ENCODE measurements at places on chromosomes 12 and 14.

DNA sequence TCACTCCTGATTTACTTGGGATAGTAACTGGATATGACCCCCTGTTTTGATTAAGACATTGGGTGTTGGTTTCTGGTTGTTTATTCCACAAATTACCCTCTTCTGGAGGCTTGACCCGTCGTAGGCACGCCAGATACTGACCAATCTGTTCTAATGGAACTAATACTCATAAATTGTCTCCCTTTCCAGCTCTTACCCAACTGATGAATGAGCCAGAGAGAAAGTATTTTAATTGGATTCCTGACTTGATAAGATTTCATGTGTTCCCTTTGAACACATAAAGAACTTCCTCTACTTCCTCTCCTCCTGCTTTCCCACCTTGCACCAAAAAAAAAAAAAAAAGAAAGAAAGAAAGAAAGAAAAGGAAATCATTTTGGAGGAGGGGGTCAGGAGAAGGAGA is 340.9 kb downstream of the PCNX1 start:
- DNase-seq: no peak

DNA sequence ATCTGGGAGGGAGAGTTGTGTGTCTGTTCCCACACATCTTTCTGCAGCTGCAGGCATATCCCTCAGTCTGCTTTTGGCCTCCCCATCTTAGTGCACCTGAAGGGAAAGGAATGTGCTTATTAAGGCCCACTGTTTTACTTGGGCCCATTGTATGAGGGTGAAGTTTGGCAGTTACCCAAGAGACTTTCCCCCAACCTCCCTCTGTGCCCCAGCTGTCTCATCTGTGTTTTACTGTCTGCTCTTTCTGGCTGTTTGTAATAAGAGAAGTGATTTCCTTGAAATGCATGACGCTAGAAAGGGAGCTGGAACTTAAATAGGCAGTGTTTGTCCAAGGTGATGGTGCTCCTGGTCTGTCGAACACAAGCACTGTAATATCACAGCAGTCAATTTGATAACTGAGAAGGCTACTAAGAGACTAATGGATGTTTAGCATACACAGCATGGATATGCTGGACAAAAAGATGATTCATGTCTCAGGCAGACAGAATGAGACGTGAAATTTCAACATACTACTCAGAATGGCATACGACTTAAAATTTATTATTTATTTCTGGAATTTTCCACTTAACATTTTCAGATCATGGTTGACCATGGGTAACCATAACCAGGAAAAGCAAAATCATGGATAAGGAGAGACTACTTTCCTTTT is 43.6 kb downstream of the FSCB start:
- no peak for DNase-seq

GRCh38 chr14:65933400-65934069 is 521.0 kb downstream of the FUT8 start:
- DNase-seq: no peak

DNA sequence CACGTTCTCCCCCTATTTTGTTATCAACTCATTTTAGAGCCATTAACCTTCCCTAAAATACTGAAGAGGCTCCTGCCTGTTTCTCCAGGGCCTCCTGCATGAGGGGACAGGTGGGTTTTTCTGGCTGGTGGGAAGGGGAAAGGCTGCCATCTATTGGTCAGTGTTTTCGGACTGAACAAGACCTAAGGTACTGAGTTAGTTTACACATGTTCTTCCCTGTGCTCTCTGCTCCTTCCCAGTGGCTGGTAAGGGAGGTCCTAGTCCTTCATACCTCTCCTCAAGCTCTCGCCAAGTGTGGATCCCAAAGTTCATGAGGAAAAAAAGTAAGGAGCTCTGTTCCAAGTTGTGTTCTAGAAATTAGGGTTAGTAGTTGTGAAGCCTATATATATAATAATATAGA is 357.5 kb downstream of the FSCB start:
- DNase-seq: peak; percentile 3

DNA sequence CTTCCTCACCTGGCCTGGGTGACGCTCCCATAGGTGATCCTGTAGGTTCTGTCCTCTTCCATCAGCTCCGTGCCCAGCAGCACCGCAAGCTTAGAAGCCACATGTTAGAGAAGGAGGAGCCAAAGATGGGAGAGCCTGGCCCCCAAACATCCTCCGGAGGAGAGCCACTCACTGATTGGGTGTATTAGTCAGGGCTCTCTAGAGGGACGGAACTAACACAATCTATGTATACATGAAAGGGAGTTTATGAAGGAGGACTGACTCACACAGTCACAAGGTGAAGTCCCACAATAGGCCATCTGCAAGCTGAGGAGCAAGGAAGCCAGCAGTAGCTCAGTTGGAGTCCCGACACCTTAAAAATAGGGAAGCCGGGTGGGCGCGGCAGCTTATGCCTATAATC is 1273.1 kb upstream of the TMEM132C start:
- no peak for DNase-seq

DNA sequence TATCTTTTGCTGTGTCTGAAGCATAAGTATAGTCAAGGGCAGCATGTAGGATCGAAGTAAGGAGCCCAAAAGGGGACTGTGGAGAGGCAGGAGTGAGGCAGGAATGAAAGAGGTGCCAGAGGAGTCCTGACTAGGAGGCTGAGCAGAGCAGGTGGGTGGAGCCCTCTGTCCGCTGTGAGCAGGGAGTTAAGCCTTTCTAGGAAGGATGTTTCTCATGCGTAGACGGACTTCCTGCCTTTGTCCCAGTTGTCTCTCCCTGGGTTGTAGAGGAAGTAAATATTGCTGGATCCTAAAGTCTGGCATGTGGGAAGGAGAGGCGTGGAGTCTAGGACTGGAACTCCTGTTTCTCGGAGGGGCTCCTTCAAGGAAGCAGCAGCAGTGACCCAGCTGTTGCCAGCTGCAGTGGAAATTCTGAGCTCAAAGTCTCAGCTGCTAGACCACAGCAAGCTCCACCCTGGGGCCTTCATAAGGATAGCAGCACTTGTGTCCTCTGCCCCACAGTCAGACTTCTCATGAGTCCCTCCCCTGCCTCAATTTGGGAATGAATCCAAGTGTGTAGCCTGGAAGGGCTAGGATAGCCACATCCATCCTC is 44.0 kb downstream of the RBMS2 start:
- peak; percentile 3 for DNase-seq

DNA sequence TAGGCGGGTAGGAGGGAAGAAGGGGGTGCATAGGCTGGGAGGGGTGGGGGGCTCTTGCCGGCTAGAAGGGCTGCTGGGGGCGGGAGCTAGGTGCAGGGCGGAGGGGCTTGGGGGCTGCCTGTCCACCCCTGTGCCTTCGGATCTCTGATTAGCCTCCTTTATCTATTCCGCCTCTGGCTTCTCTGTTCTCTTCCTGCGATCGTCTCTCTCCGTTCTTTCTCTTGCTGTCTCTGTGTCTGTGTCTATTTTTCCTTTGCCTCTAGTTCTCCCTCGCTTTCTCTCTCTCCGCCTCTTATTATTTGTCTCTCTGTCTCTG is 166.7 kb upstream of the LHX5 start:
- DNase-seq: no peak

DNA sequence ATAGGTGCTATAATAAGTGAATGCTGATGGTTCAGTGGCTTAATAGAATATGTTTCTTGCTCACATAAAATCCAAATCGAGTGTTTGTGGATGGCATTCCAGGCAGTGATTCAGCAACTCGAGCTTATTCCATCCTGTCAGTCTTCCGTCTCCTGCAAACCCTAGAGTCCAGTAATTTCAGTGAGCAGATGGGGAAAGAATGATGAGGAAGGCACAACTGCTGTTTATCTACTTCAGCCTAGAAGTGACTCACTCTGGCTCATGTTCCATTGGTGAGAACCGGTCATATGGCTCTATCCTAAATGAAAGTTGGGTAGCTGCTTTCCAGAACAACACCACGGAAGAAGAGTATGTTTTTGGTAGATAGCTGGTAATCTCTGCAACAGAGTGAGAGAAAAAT is 421.8 kb upstream of the PDE3A start:
- no peak for DNase-seq

DNA sequence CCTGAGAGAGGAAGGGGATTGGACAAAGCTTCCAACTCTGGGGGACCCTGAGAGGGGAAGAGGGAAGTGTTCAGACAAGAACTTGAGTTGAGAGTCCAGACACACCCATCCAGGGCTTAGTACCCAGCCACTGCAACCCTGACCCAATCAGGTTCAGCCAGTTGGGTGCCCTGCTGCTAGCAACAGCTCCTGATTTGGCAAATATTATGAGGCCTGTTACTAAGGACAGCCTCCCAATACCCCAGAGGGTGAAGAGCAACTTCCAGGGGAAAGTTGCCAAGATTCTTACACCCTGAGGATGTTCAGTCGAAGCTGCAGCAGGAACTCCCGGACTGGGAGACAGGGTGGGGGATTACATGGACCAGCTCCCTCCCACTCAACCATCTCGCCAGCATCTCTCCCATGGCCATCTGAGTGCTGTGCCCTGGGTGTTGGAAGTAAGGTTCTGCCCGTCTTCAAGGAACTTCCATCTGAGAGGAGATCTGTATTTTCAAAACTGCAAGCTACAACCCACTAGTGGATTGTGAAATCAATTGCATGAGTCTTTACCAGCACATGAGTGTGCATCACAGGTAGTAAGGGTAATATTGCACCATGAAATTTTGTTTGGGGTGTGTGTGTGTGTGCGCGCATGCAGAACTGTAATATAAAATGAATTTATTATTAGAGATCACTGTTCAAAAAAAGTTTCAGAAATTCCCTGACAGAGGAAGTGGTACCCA is 11.5 kb upstream of the KRT78 start:
- no peak for DNase-seq

DNA sequence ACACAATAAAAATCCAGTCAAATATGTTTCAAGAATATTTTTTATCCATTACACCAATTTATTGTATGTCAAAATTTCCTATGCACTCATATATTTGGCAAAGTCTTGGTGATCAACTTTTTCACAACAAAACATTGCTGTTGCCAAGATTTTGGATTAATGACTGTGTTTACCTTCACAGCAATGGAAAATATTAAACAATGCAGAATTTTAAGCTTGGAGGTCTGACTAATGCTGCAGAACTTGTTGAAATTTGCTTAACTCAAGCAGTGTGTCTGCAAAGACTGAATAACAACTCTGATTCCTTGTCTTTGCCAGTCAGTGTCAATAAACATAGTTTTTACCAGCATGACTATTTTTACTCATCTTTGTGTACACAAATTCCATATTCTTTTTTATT is 336.4 kb downstream of the CCER1 start:
- no peak for DNase-seq

DNA sequence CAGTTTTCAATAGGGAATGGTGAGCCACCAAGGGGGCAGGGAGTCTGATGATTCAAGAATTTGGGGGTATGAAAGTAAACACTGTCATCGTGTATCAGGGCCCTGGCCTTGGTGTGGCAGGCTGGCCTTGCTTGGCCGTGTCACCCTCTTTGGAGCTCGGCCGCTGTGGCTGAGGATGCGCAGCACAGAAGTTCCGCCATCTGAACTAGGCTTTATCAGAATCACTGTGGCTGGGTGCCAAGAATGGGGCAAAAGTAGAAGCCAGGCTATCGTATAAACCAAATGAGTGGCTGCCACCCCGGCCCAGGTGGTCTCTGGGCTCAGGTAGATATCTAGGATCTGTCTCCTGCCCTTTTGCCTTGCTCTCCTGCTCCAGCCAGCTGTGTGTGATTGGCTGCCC is 137.4 kb downstream of the PAPOLA start:
- DNase-seq: no peak

GRCh38 chr12:64560396-64561301 is 49.6 kb upstream of the RASSF3 start:
- no peak for DNase-seq

GRCh38 chr12:52285172-52285745 is 6.1 kb downstream of the KRT81 start:
- DNase-seq: no peak

DNA sequence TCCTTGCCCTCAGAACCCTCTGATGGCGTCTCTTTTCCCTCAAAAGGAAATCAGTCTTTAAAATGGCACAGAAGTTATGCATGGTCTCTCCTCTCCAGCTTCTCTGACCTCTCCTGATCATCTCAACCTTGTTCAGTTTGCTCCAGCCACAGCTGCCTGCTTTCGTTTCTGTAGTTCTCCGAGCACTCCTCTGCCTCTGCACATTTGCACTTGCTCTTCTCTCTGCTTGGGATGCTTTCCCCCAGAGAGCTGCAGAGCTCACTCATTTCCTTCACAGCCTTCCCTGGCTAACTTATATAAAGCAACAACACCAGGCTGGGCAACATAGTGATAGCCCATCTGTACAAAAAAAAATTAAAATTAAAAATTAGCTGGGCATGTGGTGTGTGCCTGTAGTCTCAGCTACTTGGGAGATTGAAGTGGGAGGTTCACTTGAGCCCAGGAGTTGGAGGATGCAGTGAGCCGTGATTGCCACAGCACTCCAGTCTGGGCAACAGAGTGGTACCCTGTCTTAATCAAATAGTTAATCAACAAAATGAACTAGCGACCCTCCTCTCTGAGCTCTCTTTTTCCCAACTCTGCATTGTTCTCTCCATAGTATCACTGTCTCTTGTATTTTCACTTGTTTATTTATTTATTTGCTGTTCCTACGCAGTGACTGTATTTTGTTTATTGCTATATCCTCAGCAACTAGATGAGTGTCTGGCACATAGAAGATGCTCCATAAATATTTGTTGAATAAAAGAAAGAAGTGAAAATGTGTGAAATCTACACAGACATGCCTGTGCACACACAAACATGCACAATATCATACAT is 37.7 kb downstream of the PPFIBP1 start:
- DNase-seq: no peak

DNA sequence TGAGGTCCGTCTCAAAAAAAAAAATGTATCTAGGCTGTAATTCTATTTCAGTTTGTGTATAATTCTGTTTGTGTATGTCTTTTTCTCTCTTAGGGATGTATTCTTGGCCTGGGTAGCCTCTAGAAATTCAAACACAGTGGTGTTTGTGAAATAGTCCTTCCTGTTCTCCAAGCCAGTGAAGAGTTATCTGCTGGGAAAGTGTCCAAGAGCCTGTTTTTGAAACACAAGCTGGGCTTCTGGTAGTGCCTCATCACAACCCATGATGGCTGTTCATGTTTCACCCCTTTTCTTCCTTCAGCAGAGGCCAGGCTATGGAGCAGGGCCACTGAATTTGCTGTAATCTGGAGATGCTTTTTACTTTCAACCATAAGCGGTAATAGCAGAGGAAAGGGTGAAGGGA is 14.7 kb downstream of the METTL3 start:
- DNase-seq: no peak

GRCh38 chr12:5904969-5905368 is 40.1 kb downstream of the ANO2 start:
- DNase-seq: no peak

DNA sequence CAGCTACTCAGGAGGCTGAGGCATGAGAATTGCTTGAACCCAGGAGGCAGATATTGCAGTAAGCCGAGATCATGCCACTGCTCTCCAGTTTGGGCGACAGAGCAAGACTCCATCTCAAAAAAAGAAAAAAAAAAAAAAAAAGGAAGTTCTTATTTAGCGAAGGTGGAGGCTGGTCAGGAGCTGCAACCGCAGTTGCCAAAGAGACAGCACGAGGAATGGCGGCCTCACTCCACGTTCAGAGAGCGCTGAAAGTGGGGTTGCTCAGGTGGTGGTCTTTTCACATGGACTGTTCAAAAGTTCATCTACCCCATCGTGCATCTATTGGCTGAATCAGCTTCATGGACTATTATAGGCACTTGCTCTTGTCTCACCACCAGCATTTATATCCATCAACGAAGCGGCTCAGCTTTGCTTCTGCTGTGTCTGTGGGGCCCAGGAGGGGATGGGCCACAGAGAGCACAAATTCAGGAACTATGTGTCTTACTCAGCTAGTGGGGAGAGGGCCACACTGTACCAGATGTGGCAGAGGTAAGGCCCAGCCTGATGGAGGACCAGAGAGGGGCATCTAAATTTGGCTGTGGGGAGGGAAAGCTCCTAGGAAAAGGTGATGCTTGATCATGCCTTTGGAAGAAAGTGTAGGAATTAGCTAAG is 27.3 kb downstream of the SLC25A47 start:
- no peak for DNase-seq

- DNase-seq: no peak
These were observed 2.4 kb downstream of the ABCB9 start for GRCh38 chr12:122963941-122964265.

All from G401 (cell line).